ENCODE measurements at places on chromosomes 16 and 17.

DNA sequence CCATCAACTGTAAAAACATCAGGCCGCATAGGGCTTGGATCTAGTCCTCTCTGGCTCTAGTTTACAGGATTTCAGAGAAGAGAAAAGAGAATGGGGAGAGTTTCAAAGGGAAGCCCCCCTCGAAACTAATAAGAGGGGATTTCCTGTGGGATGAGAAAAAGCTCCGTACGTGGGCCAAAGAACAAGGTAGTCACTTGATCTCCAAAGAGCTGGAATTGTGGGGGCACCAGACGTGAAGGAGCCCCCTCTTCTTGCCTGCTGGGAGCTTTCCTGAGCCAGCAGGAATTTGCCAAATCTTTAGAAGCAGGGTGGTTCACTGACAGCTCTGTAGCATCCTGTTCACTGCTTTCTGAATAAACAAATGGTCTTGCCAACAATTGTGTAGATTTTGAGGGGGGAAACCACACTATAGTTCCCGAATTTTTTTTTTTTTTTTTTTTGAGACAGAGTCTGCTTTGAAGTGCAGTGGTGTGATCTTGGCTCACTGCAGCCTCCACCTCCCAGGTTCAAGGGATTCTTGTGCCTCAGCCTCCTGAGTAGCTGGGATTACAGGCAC lies 7.0 kb upstream of the TMIGD1 start:
- DNase-seq: no peak

DNA sequence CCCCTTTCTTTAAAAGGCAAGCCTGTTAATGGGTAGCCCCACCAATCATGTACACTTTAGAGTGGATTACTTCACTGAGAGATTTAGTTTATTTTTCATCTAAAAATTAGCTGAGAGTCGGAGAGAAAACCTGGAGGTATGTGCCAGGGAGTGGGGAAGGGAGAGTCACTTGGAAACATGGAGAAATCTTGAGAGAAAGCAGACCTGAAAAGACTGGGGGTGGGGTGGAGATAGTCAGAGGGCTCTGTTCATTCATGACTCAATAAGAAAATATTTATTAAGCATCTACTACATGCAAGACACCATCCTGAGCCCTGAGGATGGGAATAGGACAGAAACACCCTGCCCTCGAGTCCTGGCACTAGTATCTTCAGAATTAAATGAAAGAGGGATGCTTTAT lies 27.4 kb upstream of the RCVRN start:
- no peak for DNase-seq

DNA sequence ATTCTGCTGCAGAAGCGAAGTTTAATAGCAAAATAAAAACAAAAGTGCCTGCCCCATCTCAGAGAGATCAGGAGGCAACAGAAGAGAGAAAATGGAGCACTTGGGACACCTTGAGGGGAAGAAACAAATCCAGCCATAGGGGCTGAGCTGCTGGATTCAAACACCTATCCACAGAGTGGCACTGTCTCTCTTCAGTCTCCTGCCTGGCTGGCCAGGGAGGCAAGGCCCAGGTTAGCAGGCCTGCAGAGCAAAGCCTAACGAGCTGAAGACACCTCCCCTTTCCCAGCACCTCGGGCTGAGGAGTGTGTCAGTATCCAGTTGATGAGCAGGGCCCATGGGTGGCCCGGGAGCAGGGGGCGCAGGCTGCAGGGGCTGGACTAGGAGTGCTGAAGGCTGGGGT lies 8.8 kb upstream of the KRT31 start:
- no peak for DNase-seq

DNA sequence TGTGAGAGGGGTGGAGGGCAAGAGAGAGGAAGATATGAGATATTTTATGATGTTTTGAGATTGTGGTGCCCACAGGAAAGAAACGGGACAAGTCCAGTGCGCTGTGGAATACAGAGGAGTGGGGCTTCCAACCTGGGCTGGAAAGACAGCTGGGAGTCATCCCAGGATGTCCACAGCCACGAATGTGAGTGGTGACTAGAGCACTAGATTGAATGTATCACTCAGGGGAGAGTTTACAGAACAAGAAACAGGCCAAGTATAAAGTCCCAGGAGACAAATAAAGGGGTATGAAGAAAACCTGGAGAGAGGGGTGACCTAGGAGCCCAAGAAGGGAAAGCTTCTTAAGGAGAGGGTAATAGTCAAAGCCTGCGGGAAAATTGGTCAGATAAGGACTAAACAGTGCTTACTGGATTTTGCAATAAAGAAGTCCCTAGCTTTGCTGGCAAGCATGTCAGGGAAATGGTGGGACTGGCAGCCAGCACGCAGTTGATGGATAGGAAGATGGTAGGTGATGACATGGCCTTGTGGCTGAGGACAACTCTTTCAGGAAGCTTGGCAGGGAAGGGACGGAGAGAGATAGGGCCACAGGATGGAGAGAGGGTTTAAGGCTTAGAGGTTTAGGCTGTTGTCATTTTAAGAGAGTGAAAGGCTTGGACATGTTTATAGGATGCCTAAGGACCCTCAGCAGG lies 114.5 kb downstream of the AXIN2 start:
- no peak for DNase-seq

DNA sequence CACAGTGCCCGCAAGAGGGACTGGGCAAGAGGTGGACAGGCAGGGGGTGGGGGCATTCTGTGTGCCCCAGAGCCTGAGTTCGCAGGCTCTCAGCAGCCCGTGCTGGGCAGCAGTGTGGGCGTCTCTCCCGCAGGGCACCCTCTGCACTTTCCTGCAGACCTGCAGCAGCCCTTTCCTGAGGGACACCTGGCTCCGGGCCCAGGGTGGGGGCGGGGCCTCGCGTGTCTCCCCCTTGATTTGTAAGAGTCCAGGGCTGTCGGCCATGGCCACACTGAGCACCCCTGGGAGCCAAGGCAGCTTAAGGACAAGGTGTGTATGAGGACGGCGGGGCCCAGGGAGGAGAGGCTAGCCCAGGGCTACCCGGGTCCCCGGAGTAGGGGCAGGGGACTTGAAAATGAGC lies 33.4 kb upstream of the SLC38A10 start:
- DNase-seq: no peak

GRCh38 chr17:38600906-38601305 lies 4.8 kb downstream of the SRCIN1 start:
- no peak for DNase-seq

DNA sequence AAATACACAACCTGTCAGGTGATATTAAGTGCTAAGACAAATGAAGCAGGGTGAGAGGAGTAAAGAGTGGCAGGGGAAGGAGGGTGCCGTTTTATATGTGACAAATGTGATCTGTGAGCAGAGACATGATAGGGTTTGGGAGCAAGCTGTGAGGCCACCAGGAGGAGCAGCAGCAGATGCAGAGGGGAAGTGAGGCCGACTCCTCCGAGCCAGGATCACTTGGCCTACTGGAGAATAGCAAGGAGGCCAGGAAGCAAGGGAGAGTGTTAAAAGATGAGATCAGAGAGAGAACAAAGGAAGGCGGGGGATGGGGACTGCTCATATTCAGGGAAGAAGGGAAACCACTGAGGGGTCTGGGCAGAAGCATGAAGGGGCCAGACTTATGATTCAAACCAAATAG lies 129.4 kb downstream of the TANGO6 start:
- peak; percentile 46 for DNase-seq

- no peak for DNase-seq
Measured at GRCh38 chr17:5840811-5841446, 229.2 kb upstream of the WSCD1 start.

GRCh38 chr17:73179387-73179786 lies 13.5 kb upstream of the COG1 start:
- DNase-seq: no peak

GRCh38 chr17:43070257-43070656 lies 45.2 kb downstream of the RND2 start:
- no peak for DNase-seq

DNA sequence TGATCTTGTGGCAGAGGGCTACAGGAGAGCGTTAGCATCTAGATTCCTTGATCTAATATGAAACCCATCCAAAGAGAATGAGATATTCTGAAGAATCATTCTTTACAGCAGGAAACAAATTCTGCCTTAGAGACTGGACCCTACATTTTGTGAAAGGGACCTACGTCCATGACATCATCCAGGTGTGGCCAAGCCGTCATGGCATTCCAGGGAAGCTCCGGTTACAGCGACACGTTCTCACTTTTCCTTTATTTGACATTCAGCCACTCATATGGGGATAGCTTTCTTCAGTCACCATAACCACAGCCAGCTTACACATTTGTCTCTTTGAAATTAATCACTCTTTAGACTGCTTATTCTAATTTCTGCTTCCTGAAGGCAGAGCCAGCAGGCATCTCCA lies 408.1 kb downstream of the XYLT1 start:
- DNase-seq: no peak

GRCh38 chr16:28082624-28083023 lies 19.1 kb upstream of the GSG1L start:
- DNase-seq: no peak

- DNase-seq: no peak
Measured at GRCh38 chr16:81198635-81199034, 39.9 kb upstream of the BCO1 start.

DNA sequence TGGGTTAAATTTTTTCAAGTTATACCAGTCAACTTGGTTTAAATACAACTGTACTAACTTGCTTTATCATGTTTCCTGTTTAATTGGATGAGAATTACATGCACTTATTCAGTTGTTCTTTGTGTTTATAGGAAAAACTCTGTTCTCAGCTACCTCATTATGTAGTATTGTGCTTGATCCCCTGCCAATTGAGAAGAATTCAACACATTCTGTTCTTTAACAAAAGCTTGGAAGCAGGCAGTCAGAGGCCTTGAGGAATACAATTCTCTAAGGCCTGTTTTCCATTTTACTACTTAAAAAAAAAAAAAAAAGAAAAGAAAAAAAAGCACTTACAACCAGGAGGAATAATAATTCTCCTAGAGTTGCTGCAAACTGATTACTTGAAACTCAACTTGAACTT lies 60.6 kb upstream of the CMIP start:
- no peak for DNase-seq

- DNase-seq: no peak
Measured at GRCh38 chr16:31329671-31330552, 25.1 kb upstream of the ITGAX start.

- peak; percentile 60 for DNase-seq
Measured at GRCh38 chr17:3894911-3895343, 2.1 kb upstream of the CAMKK1 start.

GRCh38 chr17:75059369-75060345 lies 12.6 kb downstream of the KCTD2 start:
- DNase-seq: peak; percentile 88

- no peak for DNase-seq
Measured at GRCh38 chr16:54873071-54873470, 57.6 kb upstream of the IRX5 start.

DNA sequence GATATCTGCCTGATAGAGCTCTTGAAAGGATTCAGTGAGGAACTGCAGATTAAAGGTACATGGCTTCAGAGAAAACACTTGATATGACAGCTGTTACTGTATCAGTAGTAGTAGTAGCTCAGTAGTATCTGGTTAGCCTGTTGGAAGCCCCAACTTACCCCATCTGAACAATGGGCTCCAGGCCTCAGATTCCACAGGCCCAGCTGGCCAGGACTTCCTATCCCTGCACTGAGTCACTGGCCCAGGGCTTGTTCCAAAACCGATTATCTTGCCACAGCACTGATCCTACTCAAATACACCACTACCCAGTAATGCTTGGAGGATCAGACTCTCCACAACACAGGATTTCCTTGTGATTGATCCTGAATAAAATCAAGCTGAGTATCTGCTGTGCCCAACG lies 32.6 kb downstream of the DCUN1D3 start:
- peak; percentile 53 for DNase-seq

DNA sequence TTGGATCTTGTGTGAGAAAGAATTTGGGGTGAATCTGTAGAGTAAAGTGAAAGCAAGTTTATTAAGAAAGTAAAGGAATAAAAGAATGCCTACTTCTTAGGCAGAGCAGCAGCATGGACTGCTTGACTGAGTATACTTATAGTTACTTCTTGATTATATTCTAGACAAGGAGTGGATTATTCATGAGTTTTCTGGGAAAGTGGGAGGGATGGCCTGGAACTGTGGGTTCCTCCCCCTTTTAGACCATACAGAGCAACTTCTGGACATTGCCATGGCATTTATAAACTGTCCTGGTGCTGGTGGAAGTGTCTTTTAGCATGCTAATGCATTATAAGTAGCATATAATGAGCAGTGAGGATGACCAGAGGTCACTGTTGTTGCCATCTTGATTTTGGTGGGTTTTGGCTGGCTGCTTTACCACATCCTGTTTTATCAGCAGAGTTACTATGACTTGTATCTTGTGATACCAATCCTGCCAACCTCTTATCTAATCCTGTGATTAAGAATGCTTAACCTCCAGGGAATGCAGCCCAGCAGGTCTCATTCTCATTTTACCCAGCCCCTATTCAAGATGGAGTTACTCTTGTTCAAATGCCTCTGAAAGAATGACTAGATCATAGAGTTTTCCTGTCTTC lies 58.7 kb downstream of the HSD17B2 start:
- peak; percentile 45 for DNase-seq

- DNase-seq: no peak
Measured at GRCh38 chr16:23064639-23065038, 84.6 kb downstream of the USP31 start.

- DNase-seq: no peak
Measured at GRCh38 chr17:17693253-17694168, 12.3 kb downstream of the RAI1 start.

DNA sequence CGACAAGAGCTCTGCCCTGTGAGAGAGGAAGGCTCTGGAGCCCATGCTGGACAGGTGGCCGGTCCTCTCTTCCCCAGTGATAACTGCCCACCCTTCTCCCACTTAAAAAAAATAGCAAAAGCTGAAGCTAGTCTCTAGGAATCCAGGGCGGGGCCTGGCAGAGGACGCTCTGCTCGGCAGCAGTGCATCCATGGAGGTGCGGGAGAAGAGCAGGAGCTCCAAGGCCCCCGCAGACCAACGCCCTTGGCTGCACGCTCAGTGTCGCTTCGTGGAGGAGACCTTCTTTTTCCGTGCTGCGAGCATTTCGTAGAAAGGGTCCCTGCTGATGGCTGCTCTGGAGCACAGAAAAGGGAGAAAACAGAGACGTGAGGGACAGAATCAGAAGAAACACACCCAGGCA lies 98.6 kb upstream of the DNAH17 start:
- DNase-seq: no peak

- DNase-seq: peak; percentile 35
Measured at GRCh38 chr17:19672009-19672750, 23.6 kb downstream of the ALDH3A2 start.

- no peak for DNase-seq
Measured at GRCh38 chr17:53630115-53630514, 192.6 kb upstream of the KIF2B start.

GRCh38 chr16:2915196-2915929 lies 3.6 kb downstream of the FLYWCH1 start:
- DNase-seq: no peak
